ENCODE measurements at places on chromosomes 13 and 19. TPM values are rescaled to one million over a fixed set of nuclear protein-coding genes. Genes with fewer than 3 reads are reported as not detected.
A peak's percentile ranks its signal among the peaks of the same experiment; 100 is the strongest.

DNA sequence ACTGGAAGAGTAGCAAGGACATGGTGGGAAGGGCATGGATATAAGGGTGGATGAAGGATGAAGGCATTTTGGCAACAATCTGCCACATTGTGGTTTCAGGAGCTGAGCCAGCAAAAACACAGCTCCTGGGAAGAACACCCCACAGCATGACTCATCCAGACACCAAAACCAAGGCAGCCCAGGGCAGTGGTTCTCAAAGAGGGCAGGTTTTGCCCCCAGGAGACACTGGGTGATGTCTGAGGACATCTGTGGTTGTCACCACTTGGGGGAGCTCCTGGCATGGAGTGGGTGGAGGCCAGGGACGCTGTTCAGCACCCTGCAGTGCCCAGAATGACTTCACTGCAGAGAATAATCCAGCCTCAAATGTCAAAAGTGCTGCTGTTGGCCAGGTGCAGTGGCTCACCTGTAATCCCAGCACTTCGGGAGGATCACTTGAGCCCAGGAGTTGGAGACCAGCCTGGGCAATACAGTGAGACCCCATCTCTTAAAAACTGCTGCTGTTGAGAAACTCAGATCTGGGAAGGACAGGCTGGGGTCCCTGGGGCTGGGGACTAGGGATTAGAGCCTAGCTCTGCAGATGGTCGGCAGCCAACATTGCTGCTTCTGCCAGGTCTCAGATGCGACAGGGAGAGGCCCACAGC is 16.1 kb downstream of the ZFR2 start:
- ATAC-seq: no peak

DNA sequence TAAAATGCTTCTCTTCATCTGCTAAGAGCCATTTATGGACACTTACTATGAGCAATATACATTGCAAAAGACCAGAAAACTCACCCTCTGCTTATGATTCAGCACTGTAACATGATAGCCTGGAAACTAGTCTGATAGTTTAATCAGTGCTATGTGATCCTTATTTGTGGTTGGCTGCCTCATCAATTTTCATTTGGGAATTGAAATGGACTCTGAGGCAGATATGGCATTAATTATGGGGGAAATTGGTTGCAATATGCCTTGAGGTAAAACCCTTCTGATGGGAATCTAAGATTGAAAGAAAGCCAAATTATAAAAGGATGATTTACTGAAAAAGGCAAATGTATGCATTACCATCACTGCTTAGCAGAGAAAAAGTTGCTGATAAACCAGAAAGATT is 33.5 kb downstream of the FAM216B start:
- ATAC-seq: peak; percentile 93

- no peak for ATAC-seq
Observed at GRCh38 chr19:40807147-40808020, 8.4 kb downstream of the EGLN2 start.

DNA sequence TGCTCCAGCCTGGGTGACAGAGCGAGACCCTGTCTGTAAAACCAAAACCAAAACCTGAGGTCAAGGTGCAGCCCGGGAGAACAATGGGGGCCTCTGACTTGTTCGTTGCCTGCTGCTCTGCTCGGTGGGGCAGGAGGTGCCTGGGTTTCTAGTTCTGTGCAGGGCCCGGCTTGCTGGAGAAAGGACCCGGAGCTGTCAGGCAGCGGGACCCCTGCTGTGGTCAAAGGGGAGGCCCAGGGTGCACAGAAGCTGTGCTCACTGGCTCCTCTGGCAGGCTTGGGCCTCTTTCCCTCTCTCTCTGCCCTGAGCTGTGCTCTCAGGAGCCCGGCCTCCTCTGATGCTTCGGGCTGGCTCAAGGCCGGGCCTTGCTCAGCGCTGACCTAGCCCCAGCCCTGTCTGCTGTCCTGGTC is 3.5 kb downstream of the LRP3 start:
- no peak for ATAC-seq

GRCh38 chr19:32814624-32815023 is 54.9 kb downstream of the SLC7A9 start:
- ATAC-seq: no peak

GRCh38 chr19:45471111-45471930 is 3.5 kb downstream of the FOSB start:
- no peak for ATAC-seq

GRCh38 chr19:21335721-21336120 is 6.5 kb upstream of the ZNF708 start:
- no peak for ATAC-seq

DNA sequence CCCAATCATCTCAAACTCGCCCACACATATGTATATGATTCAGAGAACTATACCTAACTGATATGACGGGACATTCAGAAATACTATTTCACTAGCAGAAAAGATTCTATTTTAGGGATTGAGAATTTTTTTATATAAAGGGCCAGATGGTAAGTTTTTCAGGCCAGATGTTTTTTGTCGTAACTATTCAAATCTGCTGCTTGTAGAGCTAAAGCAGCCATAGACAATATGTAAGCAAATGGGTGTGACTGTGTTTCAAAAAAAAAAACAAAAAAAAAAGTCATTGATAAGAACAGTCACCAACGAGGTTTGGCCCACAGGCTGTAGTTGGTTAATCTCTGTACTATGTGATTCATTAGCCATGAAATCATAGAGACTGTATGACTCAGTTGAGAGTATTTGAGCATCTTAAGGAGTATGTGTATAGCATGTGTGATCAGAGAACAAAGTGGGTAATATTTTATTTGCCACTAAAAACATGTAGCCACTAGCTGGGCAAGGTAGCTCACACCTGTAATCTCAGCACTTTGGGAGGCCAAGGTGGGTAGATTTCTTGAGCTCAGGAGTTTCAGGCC is 2724.7 kb downstream of the PCDH9 start:
- peak; percentile 90 for ATAC-seq

DNA sequence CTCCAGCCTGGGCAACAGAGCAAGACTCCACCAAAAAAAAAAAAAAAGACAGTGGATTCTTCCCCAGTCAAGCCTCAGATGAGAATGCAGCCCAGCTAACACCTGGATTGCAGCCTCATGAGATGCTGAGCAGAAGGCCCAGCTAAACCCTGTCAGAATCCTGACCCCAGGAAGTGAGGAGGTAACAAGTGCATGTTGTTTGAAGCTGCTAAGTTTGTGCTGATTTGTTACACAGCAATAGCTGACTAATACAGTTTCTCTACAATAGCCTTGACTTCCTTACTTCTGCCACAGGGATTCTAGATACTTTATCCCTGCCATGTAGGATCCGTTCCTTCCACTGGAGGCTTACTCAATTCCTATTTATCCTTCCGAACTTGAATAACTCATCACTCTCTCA is 20.5 kb downstream of the TMPRSS9 start:
- no peak for ATAC-seq

- ATAC-seq: no peak
Observed at GRCh38 chr13:72986197-72986596, 72.6 kb upstream of the KLF5 start.

GRCh38 chr19:33300894-33301143 is 1.5 kb downstream of the CEBPA start:
- no peak for ATAC-seq

DNA sequence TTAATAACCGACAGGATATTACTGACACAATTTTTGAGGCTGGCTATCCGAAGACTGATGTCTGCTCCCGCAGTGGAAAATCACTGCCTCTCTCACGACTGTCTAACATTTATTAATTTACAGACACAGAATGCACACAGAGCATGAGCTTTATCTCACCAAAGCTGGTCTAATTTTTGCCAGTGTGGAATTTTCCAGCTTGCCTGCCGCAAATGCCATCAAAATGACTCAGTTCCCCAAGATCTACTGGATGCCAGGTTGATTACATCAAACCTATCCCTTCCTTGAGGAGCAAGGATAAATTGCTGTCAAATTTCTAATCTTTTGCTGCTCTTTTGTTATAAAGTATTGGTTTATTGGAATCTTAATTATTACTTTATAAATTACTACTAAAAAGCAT is 1775.1 kb upstream of the PCDH20 start:
- ATAC-seq: no peak

- ATAC-seq: no peak
Observed at GRCh38 chr13:27151798-27152599, 19.6 kb downstream of the USP12 start.

- ATAC-seq: no peak
Observed at GRCh38 chr13:39496506-39496905, 106.5 kb downstream of the LHFPL6 start.

DNA sequence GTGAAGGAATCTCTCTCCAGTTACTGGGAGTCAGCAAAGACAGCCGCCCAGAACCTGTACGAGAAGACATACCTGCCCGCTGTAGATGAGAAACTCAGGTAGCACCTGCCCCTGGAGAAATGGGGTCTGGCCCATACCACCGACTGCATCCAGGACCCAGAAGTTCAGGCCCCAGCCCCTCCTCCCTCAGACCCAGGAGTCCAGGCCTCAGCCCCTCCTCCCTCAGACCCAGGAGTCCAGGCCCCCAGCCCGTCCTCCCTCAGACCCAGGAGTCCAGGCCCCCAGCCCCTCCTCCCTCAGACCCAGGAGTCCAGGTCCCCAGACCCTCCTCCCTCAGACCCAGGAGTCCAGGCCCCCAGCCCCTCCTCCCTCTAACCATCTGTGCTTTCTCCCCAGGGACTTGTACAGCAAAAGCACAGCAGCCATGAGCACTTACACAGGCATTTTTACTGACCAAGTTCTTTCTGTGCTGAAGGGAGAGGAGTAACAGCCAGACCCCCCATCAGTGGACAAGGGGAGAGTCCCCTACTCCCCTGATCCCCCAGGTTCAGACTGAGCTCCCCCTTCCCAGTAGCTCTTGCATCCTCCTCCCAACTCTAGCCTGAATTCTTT is 3.0 kb downstream of the APOC2 start:
- ATAC-seq: no peak

GRCh38 chr19:45952686-45953505 is 20.8 kb downstream of the NOVA2 start:
- peak; percentile 95 for ATAC-seq

The LGALS7B gene
- total RNA-seq: not detected

- no peak for ATAC-seq
Observed at GRCh38 chr19:336067-336614, 8.5 kb downstream of the MIER2 start.

DNA sequence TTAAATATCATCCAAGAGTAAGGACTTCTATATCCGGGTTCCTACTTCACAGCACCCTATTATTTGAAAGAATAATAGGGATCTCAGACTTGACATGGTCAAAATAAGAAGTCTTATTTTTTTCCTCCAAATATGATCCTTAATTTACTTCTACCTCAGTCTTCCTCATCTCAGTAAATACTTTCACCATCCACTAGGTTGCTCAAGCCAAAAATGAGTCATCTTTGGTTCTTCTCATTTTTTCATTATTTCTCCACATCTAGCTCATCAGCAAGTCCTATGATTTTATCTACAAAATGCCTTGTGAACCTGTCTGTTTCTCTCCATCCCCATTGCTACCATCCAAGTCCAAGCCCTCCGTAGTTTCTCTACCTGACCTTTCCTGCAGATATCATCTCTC is 121.9 kb upstream of the GJB6 start:
- no peak for ATAC-seq

The KLK6 gene
- 0.09 TPM for total RNA-seq

The ZNF331 gene
- total RNA-seq: 11.2 TPM
